ENCODE measurements at places on chromosomes 12 and 14.

GRCh38 chr14:72480464-72481243, 413.2 kb downstream of the DPF3 start:
- DNase-seq: no peak

GRCh38 chr14:91834571-91834970, 32.8 kb downstream of the TC2N start:
- DNase-seq: no peak

- no peak for DNase-seq
Measured at GRCh38 chr12:114241973-114242434, 163.9 kb downstream of the TBX5 start.

- no peak for DNase-seq
Measured at GRCh38 chr12:91059211-91059610, 1.4 kb upstream of the KERA start.

- DNase-seq: no peak
Measured at GRCh38 chr12:51122844-51123243, 39.4 kb upstream of the CSRNP2 start.

DNA sequence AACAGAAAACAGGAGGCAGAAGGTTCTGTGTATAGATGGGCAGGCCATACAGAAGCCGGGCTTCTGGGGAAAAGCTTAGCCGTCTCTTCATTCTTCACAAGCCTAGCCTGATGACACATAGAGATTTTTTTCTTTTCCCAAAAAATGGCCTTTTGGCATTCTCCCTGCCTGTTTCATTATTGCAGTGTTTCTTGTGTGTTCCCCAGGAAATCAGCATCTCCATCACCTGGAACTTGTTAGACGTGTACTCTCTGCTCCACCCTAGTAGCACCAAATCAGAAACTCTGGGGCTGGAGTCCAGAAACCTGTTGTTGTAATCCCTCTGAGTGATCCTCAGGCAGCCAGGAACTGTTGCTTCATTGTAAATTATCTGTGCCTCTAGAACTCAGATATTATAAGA, 388.1 kb downstream of the CCDC91 start:
- no peak for DNase-seq

GRCh38 chr12:24424889-24425600, 475.6 kb upstream of the SOX5 start:
- no peak for DNase-seq

GRCh38 chr14:94850309-94851211, 80.6 kb upstream of the GSC start:
- no peak for DNase-seq

GRCh38 chr14:105487449-105487985, 831 bp downstream of the CRIP1 start:
- peak; percentile 54 for DNase-seq

DNA sequence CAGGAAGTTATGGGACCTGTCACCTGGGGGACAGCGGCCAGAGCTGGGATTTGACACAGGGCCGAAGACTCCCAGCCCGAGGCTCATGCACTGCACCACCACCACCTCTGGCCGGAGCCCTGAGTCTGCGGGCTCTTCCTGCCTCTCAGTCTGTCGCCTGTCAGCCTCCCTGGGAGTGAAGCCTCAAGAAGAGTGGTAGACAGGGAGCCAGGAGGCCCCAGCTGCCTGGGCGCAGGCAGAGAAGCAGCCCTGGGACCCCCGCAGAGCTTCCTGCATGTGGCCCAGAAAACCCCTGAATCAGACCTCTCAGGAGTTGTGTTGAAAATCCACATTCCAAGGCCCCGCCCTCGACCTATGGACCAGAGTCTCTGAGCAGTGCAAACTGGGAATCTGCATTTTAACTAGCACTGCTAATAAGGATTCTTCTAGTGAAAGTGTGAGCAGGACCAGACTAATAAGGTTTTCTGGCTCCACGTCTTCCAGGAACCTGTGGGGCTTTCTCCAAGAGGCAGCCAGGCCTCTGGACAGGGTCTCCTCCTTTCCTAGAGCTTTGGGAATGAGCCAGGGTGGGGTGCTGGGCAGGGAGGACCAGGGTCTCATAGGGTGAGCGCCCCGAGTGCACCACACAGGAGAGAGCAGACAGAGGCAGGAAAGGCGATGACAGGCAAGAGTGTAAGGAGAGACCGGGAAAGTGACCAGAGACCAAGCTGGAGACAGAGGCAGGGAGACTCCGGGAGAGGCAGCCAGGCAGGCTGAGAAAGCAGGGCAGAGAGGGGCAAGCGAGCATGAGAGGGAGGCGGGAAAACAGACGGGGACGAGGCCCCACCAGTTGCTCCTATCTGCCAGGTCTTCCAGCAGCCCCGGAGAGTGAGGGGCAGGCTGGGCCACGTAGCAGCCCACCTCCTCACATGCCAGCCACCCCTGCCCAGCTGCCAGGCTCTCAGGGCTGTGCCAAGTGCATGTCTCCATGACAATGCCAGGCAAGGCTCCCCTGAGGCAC, 112.4 kb downstream of the BCL11B start:
- DNase-seq: no peak

DNA sequence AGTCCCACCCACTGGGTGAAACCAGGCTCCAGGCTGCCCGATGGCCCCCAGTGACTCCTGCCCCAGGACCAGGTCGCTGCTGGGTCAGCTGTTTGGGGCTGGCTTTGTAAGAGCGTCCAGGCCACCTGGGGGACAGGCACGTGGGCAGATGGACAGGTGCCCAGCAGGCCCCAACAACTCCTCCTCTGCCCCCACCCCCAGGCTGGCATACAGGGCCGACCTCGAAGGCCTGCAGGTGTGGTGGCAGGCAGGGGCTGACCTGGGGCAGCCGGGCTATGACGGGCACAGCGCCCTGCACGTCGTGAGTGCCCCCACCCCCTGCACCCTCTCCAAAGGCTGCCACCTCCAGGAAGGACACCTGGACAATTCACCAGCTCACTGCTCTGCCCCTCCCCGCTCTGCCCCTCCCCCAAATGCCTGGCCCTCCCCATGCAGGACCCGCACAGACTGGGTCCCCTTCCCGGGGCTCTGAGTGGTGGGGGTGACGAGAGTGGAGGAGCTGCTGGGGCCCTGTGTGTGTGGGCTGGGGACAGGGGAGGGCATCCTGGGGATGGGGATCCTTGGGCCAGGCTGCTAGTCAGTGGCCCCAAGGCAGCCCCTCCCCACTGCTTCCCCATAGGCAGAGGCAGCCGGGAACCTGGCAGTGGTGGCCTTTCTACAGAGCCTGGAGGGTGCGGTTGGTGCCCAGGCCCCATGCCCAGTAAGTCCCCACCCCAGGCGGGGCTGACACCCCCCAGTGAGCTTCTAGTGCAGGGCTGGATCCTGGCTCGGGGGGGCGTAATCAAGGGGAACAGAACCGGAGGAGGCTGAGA, 26.0 kb downstream of the ASPG start:
- no peak for DNase-seq

- DNase-seq: no peak
Measured at GRCh38 chr14:67940486-67941455, 121.2 kb downstream of the RAD51B start.

DNA sequence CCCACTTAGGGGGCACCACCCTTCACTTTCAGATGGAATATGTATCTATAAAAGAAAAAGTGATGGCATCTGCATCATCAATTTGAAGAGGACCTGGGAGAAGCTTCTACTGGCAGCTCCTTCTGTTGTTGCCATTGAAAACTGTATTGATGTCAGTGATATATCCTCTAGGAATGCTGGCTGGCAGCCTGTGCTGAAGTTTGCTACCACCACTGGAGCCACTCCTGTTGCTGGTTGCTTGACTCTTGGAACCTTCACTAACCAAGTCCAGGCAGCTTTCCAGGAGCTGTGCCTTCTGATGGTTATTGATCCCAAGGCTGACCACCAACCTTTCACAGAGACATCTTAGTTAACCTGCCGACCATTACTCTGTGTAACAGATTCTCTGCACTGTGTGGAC, 44.7 kb downstream of the RIMKLB start:
- no peak for DNase-seq

GRCh38 chr14:34043627-34044372, 92.9 kb upstream of the EGLN3 start:
- no peak for DNase-seq

- no peak for DNase-seq
Measured at GRCh38 chr12:53869500-53869899, 69.1 kb upstream of the HOXC13 start.

DNA sequence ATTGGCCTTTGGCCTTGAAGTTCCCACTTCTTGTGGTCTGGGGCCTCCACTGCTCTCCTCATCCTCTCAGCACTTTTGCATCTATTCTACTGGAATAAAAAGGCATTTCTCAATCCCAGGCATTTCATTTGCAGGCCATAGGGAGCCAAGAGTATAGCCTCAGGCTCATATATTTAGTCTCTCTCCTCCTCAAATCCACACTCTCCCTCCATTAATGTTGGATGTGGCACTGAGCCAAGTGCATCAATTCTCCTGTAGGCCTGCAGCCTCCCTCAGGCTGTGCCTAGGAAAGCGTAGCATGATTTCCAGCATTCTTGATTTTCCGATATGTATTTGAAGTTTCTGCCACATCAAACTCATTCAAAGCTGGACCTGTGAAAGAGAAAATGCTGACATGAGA, 211.5 kb upstream of the CPNE8 start:
- no peak for DNase-seq

- no peak for DNase-seq
Measured at GRCh38 chr14:54805070-54805444, 97.6 kb downstream of the GCH1 start.

DNA sequence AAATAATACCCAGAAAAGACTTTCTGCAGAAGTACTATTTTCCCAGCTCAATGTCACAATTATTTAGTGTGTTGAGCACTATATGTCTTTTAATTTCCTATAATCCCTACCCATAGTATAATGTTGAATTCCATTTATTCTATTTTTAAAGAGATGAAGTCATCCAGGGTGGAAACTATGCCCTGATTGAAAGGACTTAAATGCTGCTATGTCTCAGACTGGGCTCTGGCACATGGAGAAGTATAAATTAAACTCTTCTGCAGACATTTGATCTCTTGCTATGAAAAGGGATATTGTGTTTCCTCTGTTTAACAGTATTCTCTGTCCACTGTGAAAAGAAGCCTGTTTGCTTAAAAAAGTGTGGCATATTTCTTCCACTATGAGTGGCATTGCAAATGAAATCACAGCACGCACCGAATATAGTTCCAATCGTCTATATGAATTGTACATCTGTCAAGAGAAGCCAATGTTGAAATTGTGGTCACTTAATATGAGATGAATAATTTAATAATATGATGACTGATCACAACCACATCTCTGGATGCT, 192.3 kb downstream of the BCAT1 start:
- DNase-seq: no peak

GRCh38 chr14:88933191-88933590, 108.7 kb downstream of the TTC8 start:
- DNase-seq: no peak

DNA sequence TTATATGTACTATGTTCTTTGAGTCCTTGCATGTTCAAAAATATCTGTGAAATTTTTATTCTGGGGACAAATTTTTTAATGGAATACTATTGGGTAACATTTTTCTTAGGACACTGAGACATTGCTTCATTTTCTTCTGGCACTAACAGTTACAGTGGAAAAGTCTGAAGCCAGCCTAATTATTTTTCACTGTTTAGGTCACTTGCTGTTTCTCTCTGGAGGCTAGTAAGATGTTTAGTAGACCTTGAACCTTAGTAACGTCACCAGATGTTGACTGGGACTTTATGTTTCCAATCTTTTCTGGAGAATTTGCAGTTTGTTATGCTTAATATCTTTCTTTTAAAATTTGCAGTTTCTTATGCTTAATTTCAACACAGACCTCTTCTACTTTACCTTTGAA, 12.3 kb upstream of the EPYC start:
- DNase-seq: no peak

DNA sequence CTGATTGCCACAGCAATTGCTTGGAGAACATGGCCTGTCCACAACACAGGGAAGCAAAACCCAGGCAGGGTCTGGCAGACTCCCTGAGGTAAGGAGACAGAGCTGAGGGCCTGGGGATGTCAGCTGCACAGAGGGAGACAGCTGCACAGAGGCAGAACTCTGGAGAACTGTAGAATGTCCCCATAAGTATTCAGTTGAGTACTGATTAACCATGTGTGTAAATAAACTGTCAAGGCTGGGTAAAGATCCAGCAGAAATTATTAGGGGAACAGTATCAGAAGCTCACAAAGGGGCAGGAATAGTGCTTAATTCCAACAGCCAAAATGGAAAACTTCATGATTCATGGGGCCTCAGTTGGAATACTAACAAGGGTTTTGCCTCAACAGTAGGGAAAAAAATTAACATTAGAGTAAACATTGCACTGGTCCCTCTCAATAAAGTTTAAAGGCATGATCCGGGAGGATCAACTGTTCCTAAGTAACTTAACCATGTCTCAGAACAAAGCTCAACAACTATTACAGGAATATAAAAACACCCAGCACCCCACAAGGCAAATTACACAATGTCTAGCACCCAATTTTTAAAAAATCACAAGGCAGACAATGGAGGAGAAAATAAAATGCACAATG, 201.3 kb upstream of the RASSF8 start:
- DNase-seq: no peak

DNA sequence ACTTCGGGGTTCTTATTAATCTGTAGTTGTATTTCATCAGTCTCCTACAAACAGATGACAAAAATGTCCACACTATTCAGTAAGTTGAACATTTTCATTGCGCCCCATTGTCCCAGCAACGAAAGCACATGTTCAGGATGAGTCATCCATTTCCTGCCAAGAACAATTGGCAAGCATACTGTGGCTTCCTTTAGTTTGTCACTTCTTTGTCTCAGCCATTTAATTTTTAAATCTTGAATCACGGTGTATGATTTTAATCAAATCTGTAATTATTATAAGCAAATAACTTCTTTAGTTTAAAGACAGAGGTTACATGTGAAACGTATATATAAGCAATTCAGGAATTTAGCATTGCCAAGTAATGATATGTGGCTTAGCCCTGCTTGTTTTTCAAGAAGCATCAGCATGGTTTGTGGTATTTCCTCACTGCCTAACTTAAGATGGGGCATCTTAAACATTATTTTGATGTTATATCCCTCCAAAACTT, 211.3 kb upstream of the KRR1 start:
- peak; percentile 52 for DNase-seq

DNA sequence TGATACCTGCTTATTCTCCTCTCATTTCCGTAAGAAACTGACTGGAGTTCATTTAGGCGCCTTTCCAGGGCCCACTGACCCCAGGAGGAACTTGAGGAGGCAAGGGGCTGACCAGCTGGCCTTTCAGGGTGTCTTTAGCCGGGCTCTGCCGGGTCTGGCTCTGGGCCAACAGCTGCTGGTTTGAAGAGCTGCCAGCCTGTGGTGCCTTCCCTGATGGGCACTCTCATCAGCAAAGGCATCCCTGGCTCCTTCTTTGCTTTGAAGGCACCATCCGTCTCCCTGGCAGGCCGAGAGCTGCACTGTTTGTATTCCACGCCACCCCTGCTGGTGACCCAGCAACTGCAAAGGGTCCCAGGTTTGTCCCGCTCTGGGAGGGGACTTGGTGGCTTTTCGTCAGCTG, 42.0 kb downstream of the IQSEC3 start:
- peak; percentile 25 for DNase-seq

DNA sequence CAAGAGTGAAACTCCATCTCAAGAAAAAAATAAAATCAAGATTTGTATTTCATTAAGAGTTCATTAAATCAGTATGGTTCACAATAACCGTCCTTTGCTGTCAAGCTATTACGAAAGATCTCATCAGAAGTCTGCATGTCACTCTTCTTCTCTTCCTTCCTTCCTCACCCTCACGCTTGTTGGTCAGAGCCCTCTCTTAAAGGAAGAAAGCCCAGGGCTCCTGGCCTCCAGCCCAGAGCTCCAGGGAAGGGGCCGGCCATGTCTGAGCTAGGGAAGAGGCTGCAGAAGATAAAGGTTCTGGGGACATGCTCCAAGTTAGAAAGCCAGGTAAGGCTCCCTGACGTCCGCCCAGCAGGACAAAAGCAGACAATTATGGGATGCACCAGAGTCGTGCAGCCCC, 43.1 kb upstream of the DLK1 start:
- no peak for DNase-seq

- DNase-seq: no peak
Measured at GRCh38 chr14:67911562-67911961, 92.0 kb downstream of the RAD51B start.
